ENCODE measurements at places on chromosomes 16 and 17. TPM values are rescaled to one million over a fixed set of nuclear protein-coding genes. Genes with fewer than 3 reads are reported as not detected.

The PRAC2 gene
- total RNA-seq: not detected

The CCL2 gene
- 0.66 TPM for total RNA-seq

The MEFV gene
- 1.2 TPM for total RNA-seq

The CD79B gene
- total RNA-seq: 2.2 TPM

DNA sequence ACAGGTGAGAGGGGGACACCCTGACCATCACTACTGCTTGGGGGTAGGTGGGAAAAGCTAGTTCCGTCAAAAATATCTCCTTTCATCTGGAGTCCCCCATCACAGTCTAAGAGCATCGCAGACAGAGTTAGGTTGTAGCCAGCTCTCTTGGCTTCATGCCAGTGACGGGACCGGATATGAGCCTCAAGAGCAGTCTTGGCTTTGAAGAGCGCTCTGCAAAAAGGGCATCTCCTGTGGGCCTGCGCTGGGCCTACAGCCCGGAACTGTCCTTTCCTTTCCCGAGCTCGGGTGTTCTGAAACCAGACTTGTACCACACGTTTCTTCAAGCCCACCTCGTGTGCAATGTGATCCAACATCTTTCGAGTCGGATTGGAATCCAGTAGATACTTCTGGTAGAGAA, 253.6 kb downstream of the ZFHX3 start:
- no peak overlapping the region for H3K4me3 ChIP-seq
- no peaks in the 10 kb centered on the region for H3K27me3 ChIP-seq
- no peaks in the 10 kb centered on the region for H3K36me3 ChIP-seq
- no peak overlapping the region for H3K27ac ChIP-seq
